ENCODE measurements at places on chromosomes 6 and 20.

DNA sequence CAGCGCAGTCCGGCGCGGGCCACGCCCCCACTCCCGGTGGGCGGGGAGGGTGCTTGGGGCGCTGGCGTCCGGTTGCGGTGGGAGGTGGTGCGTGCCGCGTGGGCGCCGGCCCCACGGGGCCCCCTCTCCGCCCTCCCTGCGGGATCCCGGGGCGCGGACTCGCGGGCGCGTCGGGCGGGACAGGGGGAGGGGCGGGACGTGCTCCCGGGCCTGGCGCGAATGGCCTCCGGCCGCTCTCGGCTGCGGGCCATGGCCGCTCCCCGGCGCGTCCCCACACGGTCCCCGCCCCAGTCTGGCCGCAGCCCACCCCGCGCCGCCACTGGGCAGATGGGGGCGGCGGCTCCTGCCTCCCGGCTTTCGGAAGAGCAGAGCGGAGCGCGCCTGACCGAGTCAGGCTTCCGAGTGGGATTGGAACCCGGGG is 771 bp upstream of the PPP1R3G start:
- no peak for DNase-seq

DNA sequence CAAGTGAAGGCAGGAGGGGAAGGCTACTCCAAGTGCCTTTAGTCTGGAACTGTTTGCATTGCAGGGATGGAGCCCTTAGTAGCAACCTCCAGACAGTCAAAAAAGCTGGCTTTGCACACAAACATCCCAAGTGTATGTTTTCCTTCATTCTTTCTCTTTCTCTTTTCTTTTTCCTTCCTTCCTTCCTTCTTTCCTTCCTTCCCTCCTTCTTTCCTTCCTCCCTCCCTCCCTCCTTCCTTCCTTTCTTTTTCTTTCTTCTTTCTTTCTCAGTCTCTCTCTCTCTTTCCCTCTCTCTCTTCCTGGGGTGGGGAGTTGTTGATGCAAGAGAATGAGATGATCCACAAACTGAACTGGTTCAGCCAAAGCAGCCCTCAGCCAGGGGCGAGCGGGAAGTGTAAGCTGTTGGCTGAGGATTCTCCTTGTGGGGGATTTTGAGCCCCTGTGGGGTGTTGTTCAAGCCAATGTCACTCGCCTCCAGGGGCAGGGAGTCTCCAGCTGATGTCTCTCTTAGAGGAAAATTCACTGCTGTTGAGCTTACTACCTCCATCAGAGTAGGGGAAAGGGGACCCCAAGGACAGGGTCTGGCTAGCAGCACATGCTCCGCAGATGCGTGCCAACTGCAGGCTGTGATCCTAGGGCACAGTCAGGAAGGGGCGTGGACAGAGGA is 11.7 kb downstream of the RSPO4 start:
- no peak for DNase-seq

- DNase-seq, result no peak
Observed at GRCh38 chr6:21305893-21306332, 287.6 kb upstream of the SOX4 start.

- DNase-seq, result no peak
Observed at GRCh38 chr6:90135667-90136066, 161.0 kb downstream of the BACH2 start.

- DNase-seq, result no peak
Observed at GRCh38 chr6:116221067-116221466, 32.8 kb downstream of the TSPYL4 start.

DNA sequence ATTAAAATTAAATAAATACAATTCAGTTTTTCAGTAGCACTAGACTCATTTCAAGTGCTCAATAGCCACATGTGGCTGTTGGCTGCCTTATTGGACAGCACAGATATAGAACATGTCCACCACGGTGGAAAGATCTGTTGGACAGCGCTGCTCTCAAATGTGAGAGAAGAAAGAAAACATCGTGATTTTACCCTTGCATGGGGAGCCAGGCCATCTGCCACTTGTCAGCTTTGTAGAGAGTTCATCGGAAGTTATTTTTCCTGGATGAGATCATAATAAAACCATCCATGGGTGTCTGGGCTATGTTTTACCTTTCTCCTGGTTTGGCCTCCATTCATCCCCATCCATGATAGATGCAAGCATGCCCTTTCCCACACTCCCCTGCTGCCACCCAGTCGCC is 5.8 kb upstream of the KIF3B start:
- no peak for DNase-seq

DNA sequence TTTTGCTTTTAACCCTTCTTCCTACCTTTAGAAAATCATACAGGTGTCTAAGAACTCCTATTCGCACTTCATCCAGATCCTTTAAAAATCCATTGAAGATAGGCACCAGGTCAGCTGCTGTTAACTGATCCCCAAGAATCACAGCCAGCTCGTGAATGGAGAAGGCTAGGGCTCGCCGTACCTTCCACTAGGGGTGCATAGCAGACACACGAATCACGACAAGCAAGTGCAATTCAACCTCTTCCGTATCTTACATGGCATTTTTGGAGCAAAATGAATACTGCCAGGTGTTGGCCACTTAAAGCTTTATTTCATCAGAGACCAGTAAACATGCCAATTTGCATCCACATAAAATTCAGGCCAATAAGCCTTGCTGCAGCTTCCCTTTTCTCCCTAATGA is 10.8 kb upstream of the ANKRD60 start:
- no peak for DNase-seq

DNA sequence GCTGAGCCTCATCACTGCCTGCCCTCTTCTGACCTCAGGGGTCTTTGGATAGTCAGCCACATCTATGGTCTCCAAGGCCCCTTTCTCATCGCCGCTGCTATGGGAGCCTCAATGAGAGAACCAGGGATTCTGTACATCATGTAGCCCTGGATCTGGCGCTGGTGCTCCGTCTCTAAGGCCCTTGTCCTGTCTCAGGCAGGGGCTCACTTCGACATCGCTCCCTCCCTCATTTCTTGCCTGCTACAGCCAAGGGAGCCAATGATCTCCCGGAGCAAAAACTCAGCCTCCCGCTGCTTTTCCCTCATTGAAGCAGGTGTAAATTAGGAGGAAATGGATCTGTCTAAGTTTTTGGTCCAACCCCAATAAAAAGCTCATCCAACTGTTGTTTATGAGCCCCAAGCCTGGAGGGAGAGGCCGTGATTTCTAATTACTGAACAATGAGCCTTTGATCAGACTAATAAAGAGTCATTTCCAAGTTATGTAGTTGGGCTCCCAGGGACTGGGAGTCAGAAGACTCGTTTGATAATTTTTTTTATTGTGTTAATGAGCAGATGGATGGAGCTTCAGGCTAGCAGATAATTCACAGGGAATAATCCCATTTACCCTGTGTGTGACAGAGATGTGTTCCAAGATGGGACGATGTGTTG is 30.9 kb downstream of the LBP start:
- no peak for DNase-seq

GRCh38 chr6:50836231-50836630 is 17.6 kb downstream of the TFAP2B start:
- DNase-seq, result no peak

DNA sequence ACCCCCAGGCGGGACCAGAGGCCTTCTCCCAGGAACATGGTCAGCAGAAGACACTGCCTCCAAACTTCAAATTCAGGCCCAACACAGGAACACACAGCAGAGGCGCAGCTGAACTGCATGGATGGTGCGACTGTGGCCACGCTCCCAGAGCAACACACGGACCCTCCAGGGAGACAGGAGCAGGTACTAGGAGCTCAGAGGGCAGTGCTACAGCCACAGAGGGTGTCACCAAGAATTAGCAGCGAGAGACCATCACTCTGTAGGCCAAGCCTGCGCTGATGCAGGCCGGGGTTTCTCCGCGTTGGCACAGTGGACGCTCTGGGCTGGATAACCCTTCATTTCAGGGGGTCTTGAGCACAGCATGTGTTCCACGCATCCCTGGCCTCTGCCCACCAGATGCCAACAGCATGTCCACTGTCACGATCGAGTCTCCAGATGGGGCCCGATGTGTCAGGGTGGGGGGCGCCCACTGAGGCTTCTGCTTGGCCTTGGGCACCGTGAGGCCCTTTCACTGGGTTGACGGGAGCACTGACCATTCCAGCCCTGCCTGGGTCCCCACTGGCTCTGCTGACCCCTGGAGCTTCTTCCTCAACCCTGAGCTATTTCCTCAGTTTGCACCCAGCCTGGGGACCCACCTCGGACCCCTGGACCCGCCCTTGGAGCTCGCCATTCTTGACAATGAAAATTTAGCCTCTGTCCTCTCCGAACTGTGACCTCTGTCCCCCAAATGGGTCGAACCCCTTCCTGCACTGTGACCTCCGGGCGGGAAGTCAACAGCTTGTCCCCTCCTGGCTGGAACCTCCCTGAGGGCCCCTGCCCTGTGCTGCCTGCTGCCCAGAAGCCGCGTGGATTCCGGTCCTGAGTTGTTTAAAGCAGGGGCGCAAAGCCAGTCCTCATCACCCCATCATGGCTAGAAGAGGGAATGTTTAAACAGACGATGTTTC is 239.4 kb downstream of the DLL1 start:
- no peak for DNase-seq

GRCh38 chr6:145042559-145042958 is 692.8 kb downstream of the EPM2A start:
- no peak for DNase-seq

GRCh38 chr20:62921119-62921687 is 5.1 kb downstream of the DIDO1 start:
- peak; percentile 66 for DNase-seq

- DNase-seq, result no peak
Observed at GRCh38 chr20:56244259-56244658, 4.3 kb upstream of the MC3R start.

GRCh38 chr6:45591890-45592289 is 214.2 kb upstream of the SUPT3H start:
- DNase-seq, result no peak

DNA sequence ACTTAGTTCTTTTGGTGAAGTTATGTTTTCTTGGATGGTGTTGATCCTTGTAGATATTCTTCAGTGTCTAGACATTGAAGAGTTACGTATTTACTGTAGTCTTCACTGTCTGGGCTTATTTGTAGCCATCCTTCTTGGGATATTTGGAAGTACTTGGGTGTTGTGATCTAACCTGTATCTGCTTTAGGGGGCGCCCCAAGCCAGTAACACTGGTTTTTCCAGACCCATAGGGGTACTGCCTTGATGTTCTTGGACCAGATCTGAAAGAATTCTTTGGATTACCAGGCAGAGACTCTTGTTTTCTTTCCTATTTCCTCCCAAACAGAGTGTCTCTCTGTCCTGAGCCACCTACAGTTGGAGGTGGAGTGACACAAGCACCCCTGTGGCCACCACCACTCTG is 309.1 kb upstream of the IMPG1 start:
- no peak for DNase-seq

DNA sequence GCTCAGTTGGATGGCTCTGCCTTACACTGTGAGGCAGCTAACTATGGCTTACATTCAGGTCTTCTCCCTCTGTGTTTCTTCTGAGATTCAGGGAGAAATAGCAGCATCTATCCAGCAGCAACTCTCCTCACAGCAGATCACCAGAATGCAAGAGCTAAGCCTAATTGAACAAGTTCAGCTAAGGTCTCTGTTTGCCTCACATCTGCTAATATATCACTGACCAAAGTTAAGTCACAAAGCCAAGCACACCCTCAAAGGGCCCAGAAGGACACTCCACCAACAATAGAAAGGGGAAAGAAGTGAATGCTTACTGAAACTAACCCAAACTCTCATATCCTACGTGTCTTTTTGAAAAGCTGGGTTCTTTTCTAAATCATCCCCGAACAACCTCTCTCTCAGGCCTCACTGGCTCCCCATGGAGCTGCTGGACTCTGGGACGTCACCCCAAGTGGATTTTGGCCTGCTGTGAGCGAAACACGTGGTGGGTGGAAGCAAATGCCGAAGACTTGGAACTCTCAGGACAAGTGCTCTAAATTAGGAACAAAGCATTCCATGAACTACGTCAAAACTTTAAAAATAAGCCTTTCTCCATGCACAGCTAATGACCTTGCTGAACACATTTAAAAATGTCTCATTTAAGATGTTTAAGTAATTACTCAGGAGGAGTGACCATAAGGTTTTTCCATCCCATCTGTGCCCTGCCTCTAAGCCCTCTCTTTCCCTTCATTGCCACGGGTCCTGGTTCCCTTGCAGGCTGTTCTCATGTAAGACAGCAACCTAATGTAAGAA is 167.5 kb upstream of the PLCB4 start:
- no peak for DNase-seq

- DNase-seq, result no peak
Observed at GRCh38 chr6:165231581-165232561, 77.5 kb downstream of the C6orf118 start.

GRCh38 chr20:45818239-45818638 is 5.8 kb downstream of the UBE2C start:
- DNase-seq, result no peak

DNA sequence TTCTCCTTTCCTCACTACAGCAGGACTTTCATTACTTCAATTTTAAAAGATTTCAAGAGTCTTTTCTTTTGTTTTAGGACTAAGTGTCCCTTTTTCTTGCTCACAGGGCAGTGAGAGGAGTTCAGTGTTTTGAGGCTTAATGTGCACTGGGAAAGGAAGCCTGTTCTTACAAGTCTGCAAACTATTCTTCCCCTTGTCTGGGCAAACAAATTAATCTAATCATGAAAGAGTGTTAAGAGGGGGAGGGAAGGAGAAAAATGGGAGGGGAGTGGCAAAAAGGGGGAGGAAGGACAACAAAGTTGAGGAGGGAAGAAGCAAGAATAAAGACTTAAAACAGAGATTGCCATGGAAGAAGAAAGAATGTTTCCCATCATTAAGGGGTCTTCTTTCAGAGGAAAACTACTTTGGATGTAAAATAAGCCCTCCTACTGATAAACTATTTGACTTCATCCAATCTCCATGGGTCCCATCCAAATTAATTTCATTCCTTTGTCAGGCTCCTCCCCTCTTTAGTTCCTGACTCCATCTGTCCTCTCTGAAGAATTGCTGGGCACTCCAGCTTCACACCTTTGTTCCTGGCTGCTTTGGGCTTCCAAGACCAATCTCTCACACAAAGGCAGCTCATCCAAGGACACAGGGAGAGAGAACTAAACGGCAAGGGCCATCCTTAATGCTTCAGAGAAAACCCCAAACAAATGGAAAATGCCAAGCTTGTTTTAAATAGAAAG is 244.5 kb downstream of the TPBG start:
- no peak for DNase-seq

DNA sequence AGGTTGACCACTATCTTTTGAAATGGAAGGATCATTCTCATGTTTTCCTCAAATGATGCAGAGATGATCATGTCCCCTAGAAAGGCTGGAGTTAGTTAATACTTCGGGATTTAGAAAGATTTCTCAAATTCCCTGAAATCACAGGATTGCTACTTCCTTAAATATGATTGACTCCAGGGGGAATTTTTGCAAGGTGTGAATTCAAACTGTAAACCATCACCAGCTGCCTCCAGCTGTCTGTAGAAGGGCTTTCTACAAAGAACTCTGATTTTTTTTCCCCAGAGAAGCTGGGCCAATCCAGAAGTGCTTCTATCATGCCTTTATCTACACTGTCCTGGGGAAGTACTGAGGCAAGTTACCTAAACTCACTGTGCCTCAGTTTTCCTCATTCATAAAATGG is 114.5 kb downstream of the EDN1 start:
- DNase-seq, result no peak

GRCh38 chr6:83854766-83855165 is 1.6 kb downstream of the RIPPLY2 start:
- no peak for DNase-seq

- DNase-seq, result no peak
Observed at GRCh38 chr20:22825546-22825945, 209.6 kb upstream of the SSTR4 start.

GRCh38 chr6:34317882-34318498 is 69.2 kb upstream of the SMIM29 start:
- DNase-seq, result no peak

GRCh38 chr6:3610206-3610605 is 141.3 kb downstream of the PXDC1 start:
- DNase-seq, result no peak
